ENCODE measurements at places on chromosomes 7 and 10. TPM values are rescaled to one million over a fixed set of nuclear protein-coding genes. Genes with fewer than 3 reads are reported as not detected.
A peak's percentile ranks its signal among the peaks of the same experiment; 100 is the strongest.

GDF2 gene
- total RNA-seq, result not detected

DNA sequence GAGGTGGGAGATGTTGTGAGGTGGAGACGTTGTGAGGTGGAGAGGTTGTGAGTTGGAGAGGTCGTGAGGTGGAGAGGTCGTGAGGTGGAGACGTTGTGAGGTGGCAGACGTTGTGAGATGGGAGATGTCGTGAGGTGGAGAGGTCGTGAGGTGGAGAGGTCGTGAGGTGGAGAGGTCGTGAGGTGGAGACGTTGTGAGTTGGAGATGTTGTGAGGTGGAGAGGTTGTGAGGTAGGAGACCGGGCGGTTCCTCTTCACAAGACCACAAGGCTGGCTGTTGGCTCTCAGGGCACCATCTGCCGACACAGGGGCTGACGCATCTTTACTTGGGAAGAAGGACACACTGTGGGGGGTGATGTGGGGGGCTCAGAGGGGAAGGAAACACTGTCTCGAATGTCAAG, 34.7 kb upstream of the SHH start:
- DNase-seq, result no peak

- DNase-seq, result no peak
These were observed 537 bp downstream of the SH3PXD2A start for GRCh38 chr10:103854686-103855391.

DNA sequence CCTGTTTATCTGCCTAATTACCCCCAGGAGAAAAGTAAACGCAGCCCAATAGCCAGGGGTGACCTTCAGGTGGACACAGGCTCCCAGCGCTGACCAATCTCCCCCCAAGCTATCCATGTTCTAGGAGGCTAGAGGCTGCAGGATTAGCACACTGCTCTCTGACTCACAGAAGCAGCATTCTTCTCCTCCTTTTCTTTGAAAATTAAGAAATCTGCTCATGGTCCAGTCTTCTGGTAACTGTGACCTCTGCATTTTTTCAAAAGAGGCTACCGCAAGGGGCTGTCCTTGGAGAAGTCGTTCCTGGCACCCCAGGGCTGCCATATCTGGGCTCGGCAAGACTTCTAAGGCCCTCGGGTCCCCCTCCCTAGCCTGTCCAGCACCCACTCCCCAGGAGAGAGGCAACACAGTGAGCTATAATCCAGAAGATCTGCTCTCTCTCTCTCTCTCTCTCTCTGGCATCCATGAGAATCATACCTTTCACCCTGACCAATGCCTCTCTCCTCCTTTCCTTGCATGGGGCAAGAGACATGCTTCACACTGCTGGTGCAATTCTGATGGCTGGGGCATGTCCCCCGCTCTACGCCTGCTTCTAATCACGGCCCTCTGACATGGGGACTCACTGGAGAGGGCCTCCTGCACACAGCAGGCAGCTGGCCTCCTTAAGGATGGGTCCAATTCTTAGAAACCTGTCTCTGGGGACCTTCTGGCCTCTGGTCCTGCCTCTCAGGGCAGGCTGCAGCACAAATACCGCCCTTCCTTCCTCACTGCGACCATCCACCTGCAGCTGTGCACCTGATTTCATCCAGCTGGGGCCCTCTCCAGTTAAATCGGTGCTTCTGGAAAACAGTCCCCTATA, 27.3 kb downstream of the ANXA11 start:
- no peak for DNase-seq

DNA sequence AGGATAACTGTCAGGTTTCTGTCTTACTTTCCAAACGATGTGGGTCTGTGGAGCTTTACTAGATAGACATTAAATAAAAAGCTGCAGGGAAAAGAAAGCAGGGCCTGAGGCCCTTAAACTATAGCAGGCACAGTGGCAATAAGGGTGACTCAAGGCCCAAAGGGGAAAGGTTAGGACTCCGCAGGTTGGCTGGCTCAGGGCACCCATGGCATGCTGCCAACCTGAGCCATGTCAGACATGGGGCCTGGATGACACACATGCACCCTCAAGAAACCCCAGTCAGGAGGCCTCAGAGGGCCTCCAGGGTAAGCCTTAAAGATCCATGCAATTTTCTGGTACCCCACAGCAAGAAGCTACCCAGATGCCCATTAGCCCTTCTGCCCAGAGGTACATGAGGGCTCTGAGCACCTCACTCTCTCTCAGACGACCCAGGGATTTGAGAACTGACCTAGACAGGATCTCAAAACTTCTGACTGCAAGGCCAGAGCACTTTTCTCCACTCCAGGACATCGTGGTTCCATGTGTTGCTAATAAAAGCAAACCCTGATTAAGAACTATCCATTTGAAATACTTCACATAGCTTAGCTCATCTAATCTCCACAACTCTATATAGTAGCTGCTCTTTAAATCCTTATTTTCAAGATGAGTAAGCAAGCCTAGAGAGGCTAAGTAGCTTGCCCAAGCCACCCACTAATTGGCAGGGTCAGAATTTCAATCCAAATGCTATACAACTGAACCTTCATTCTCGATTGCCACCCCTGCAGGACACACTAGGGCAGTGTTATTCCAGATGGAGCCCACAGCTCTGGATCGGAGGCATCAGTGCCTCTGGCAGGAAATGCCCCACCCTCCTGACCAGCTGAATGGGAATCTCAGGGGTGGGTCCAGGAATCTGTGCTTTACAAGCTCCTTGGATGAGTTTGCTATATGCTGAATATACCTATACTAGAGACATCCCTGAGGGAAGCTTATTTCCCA, 132.5 kb upstream of the EFCAB10 start:
- DNase-seq, result no peak

GRCh38 chr7:28626624-28627262, 214.4 kb downstream of the CREB5 start:
- peak; percentile 38 for DNase-seq

All from body of pancreas (tissue), 4 donors.